Upper lobe of right lung (tissue), 1 donor: ENCODE measurements at places on chromosomes 12 and 14. TPM values are rescaled to one million over a fixed set of nuclear protein-coding genes. Genes with fewer than 3 reads are reported as not detected.
A peak's percentile ranks its signal among the peaks of the same experiment; 100 is the strongest.

GALNT9 gene
- total RNA-seq, result 1.6 TPM

THTPA gene
- total RNA-seq, result 15.5 TPM

SNX6 gene
- total RNA-seq, result 64.9 TPM

CNPY2 gene
- 101 TPM for total RNA-seq

LRRK2 gene
- total RNA-seq, result 415 TPM

DNA sequence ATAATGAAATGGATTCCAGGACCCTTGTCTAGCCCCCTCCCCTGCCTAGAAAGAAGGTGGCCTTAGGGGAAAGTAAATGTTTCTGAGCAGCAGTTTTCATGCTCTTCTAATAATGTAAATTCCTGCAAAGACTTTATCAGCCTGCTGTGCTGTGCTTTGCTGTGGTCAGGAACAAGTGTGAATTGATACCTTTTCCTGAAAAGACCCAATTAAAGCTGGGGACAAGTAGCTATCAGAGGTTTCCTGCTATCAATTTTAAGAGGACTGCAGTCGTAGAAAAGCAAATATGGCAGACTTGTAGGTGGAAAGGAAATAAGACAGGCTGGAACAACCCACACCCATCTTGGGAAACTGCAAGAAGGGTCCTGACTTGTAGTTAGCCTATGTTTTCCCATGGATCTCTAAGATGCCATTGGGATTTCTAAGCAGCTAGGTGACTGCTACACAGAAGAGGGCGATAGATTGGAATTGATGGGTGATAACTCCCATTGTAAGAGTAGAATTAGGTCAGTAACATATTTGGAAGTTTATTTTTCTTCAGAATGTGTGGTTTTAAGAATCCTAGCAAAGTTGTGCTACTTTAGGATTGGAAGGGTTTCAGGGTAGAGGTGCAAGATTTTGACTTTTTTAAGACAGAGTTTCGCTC is 3.1 kb downstream of the DYNLL1 start:
- DNase-seq, result no peak

- no peak for DNase-seq
Measured at GRCh38 chr14:22052795-22053194, 379.2 kb upstream of the OR4E1 start.

GRCh38 chr12:10614056-10614370 is 604 bp upstream of the MAGOHB start:
- no peak for DNase-seq

DNA sequence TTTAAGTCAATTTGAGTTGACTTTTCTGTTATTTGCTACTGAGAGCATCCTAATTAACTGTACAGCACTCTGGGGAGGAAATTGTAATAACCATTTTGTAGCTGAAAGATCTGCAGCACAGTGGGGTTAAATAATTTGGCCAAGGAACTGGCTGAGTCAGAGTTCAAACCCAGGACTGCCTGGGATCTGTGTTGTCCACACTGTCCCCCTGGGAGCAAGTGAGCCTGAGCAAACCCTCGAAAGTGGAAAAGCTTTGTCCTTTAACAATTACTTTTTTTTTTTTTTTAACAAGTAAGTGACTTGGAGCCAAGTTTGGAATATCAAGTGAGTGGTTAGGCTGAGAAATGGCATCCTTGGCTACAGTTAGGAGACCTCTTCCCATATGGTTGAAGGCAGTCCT is 247.2 kb upstream of the CCDC196 start:
- DNase-seq, result no peak

- DNase-seq, result no peak
Measured at GRCh38 chr12:26370098-26370497, 174.7 kb downstream of the SSPN start.

DNA sequence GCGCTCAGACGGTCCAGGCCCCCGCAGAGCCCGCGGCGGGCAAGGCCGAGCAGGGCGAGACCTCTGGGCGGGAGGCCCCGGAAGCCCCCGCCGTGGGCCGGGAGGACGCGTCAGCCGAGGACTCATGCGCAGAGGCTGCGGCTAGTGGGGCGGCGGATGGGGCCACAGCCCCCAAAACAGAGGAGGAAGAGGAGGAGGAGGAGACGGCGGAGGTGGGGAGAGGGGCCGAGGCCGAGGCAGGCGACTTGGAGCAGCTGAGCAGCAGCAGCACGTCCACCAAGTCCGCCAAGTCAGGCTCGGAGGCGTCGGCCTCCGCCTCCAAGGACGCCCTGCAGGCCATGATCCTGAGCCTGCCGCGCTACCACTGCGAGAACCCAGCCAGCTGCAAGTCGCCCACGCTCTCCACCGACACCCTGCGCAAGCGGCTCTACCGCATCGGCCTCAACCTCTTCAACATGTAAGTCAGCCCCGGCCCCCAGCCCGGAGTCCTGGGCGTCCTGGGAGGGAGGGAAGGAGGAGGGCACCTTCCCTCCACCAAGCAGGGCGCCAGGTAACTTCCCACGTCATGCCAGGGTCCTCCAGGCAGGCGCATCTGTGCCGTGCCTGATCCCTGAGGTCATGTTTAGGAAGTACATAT is 72.4 kb downstream of the IQSEC3 start:
- peak; percentile 73 for DNase-seq

DNA sequence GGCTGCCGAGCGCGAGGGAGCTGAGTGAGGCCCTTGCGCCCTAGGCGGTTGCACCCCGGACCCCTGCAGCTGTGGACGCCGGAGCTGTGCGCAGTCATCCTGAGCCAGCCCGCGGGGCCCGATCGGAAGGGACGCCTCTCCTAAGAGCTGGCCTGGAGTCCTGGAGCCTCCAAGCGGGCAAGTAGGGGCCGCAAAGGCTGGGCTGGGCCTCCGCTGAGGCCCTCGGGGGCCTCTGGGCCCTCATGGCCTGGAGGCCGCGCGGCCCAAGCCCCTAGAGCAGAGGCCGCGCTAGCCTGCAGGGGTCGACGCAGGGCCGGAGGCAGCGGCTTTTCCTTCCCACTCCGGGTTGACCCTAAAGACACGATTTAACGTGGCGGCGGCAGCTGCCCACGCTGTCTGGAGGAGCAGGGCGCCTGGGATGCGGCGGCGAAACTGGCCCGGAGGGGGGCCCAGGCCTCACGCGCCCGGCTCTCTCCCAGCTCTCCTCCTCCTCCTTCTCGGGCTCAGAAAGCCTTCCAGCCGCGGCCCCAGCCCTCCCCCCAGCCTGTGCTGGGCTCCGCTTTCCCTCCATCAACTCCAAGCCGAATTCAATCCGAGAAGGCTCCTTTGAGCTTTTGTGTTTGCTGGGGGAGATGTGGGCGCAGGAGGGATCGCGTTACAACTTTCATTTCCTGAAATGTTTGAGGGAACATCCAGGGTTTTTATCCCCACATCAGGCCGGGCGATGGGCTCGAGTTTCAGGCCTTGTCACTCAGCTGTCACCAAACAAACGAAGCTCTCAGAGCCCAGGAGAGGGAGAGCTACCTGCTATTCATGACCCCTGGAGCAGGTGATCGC is 11.6 kb downstream of the SIX1 start:
- DNase-seq, result no peak

DNA sequence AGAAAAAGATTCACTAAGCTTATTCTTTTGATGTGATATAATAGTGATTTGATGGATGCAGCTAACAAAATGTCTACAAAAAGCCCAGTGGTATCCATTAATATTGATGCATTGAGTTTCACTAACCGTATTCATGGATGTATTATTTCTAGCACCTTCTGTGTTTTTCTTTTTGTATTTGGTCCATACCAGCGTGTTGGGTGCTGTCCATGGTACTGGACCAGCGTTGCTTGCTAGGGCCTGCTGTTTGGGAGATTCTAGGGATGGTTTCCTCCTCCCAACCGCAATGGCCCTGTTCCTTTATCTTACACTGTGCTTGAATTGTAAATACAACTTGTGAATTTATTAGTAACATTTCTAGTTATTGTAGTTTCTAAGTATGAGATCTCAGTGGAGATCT is 31.7 kb downstream of the ANO4 start:
- DNase-seq, result peak; percentile 64

DNA sequence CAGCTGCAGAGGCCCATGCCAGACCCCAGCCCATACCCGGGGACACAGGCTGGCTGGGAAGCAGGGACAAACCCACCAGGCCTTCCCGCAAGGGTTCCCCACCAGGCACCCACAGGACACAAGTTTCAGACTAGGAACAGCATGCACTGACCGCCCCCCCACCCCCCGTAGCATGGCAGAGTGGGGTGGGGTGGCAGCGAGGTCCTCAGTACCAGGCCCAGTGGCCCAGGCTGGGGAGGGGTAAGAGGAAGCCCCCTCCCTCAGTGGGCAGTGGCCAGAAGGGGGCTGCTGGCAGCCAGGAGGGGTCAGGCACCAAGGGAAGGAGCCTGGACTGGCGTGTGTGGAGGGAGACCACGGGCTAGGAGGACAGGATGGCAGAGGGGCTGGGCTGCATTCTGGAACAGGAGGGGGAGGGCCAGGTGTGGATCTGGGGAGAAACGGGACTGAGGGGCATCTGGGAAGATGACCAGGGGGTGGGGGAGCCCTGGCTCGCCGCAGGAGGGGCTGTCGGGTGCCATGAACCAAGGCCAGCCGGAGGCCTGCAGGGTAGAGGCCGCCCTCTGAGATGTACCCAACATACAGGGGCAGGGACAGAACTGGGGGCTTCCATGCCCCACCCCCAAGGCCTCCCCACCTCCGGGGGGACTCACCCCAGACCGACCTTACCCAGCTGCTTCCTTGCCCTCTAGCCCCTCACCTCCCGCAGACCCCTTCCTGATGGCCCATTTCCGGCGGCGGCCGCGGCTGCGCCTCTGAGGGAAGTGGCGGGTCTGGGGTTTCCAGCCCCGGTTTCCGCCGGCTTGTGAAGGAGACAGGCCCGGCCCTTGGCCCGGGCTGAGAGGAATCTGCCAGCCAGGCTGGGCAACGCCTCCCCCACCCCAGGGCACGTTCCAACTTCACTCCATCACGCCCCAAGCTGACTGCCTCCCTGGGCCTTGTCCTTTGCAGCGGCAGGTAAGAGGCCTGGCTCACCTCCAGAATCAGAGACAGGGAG is 5.6 kb upstream of the JAG2 start:
- no peak for DNase-seq

- DNase-seq, result no peak
Measured at GRCh38 chr12:124663206-124663605, 95.8 kb upstream of the NCOR2 start.

DNA sequence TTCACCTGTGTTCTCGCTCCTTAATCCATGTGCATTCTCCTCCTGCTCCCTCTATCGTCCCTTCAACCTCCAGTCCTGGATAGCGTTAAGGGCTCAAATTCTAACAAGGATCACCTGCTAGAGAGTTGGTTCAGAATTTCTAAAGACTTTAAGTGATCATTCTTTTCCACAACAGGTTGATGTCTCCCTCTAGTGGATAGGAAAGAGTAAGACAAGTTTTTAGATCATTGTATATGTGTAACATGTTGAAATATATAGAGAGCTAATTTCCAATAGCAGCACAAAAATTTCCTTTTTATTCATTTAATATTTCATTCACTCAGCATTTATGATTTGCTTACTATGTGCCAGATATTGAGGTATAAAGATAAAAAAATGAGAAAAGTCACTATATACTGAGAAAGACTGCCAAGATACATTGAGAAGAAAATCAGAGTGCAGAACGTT is 9.3 kb upstream of the ESR2 start:
- no peak for DNase-seq

- DNase-seq, result no peak
Measured at GRCh38 chr12:116091579-116091978, 185.9 kb downstream of the MED13L start.

DNA sequence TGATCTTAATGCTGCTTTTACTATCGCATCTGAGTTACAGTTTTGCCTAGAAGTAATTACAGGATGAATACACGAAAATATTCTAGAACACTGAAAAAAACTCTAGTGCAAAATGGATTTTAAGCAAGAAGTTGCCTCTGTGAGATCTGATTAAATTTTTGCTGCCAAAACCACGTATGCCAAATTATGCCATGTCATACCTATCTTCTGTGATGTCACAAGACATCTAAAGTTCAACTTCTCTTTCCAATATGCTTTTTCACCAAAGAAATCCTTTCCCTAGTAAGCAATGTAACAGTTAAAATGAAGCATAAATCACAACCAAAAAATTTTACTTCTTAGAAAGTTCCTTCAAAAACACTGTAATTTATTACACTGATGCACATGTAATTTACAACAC is 39.6 kb downstream of the HECTD4 start:
- no peak for DNase-seq

GRCh38 chr12:87150969-87151662 is 878.1 kb downstream of the C12orf50 start:
- no peak for DNase-seq

GRCh38 chr12:67535971-67536370 is 112.6 kb upstream of the DYRK2 start:
- DNase-seq, result no peak
